Endodermal cell (in vitro differentiated cells): ENCODE measurements at places on chromosomes 6 and 20. TPM values are rescaled to one million over a fixed set of nuclear protein-coding genes. Genes with fewer than 3 reads are reported as not detected.
A peak's percentile ranks its signal among the peaks of the same experiment; 100 is the strongest.

- no peak overlapping the region for H3K27ac ChIP-seq
- peaks cover 7% of the 10 kb centered on the region for H3K27me3 ChIP-seq
- H3K36me3 ChIP-seq = no peaks in the 10 kb centered on the region
- no peak for DNase-seq
These were observed 21.9 kb downstream of the CD40 start for GRCh38 chr20:46139908-46140482.

- H3K27ac ChIP-seq = no peak overlapping the region
- no peak for DNase-seq
- no peaks in the 10 kb centered on the region for H3K27me3 ChIP-seq
- no peak overlapping the region for H3K4me3 ChIP-seq
These were observed 5.5 kb downstream of the CASP8AP2 start for GRCh38 chr6:89834884-89835792.

DNA sequence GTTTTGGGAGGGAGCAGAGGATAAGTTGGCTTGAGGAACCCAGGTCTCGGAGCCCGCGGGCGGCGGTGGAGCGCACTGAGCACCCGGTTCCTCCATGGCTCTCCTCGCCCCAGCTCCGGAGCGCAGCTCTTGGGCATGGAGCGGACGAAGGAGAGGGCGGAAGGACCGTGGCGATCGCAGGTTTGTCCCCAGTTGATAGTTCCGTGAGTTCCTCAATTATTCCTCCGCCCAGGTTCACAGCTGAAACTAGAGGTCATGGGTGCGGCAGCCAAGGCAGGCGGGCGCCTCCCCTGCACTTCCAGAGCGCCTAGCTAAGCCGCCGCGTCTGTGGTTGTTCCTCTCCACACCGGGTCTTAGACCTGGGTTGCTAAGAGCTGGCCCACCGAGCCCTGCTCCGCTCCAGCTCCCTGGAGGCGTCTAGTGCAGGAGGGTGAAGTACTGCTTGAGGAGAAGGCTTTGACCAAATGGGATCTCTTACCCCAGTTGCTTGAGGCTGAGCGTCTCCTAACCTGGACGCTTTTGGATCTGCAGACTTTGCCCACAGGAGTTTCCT is at the start of gene HTR1B:
Gene HTR1B (minus strand): TSS at position 184 of the 553 bp plus-strand sequence. CDS start 88 bp downstream, at position 96.
- no peak within 1 kb of the TSS for H3K27ac ChIP-seq
- peak within 1 kb of the TSS; percentile 89 for H3K4me3 ChIP-seq
- no peaks in the 10 kb centered on the region for H3K36me3 ChIP-seq
- DNase-seq = peak; percentile 87
- peaks cover 72% of the 10 kb centered on the region for H3K27me3 ChIP-seq

DNA sequence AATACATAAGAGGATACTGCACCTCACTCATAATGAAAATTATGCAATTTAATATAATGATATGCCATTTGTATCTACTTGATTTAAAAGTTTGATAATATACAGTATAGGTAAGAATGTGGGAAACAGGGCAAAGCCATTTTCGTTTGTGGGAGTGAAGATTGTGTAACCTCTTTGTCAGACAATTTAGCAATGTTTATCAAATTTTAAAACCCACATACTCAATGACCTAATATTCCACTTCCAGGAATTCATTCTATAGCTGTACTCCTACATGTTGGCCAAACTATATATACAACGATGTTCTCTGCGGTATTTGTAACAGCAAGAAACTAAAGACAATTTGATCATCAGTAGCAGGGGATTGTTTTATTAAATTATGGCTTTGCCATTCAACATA is 17.8 kb upstream of the FKBP5 start:
- no peaks in the 10 kb centered on the region for H3K36me3 ChIP-seq
- no peaks in the 10 kb centered on the region for H3K4me1 ChIP-seq
- no peak overlapping the region for H3K4me3 ChIP-seq
- DNase-seq = no peak
- no peaks in the 10 kb centered on the region for H3K27me3 ChIP-seq

- no peak overlapping the region for H3K27ac ChIP-seq
- DNase-seq = no peak
- H3K4me1 ChIP-seq = peaks cover 5% of the 10 kb centered on the region
These were observed 46.5 kb downstream of the STK4 start for GRCh38 chr20:45012682-45013302.

DNA sequence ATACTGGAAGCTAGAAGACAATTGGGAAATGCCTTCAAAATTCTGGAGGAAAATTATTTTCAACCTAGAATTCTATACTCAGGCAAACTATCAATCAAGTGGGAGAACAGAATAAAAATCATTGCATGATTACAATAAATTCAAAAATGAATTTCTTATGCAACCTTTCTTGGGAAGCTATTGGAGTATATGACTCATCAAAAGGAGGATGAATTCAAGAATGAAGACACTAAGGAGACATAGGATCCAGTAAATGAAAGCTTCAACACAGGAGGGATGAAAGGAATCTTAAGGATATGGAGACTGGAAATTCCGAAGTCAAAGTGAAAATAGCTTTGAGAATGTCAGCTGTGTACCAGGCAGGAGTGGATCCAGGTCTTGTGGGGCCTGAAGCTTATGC is 12.6 kb upstream of the UBR2 start:
- H3K27ac ChIP-seq = no peak overlapping the region
- no peaks in the 10 kb centered on the region for H3K4me1 ChIP-seq
- no peaks in the 10 kb centered on the region for H3K36me3 ChIP-seq
- H3K4me3 ChIP-seq = no peak overlapping the region

GRCh38 chr20:23136893-23137745 is 51.0 kb upstream of the CD93 start:
- no peak overlapping the region for H3K4me3 ChIP-seq
- H3K27me3 ChIP-seq = no peaks in the 10 kb centered on the region
- H3K27ac ChIP-seq = no peak overlapping the region
- no peak for DNase-seq

- no peak overlapping the region for H3K4me3 ChIP-seq
- no peaks in the 10 kb centered on the region for H3K36me3 ChIP-seq
- H3K27ac ChIP-seq = no peak overlapping the region
These were observed 785.6 kb downstream of the QKI start for GRCh38 chr6:164200071-164200470.

DNA sequence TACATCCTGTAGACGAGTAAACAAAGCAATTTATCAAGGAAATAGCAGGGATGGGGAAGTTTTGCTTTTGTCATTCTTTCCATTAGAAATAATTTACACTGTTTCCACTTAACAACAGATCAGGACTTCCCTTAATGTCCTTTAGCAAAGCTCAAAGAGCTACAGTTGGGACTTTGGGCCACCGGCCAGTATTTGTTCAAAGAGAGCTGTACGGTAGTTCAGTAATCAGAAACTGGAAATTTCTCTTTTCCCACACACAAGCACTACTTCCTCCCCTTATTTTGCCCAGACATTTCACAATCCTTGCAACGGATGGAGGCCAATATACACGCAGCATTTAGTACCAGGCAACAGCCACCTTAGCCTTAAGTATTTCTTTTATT is 12.1 kb upstream of the HINT3 start:
- DNase-seq = no peak
- no peaks in the 10 kb centered on the region for H3K4me1 ChIP-seq
- H3K27ac ChIP-seq = no peak overlapping the region
- no peaks in the 10 kb centered on the region for H3K27me3 ChIP-seq
- H3K4me3 ChIP-seq = no peak overlapping the region
- H3K36me3 ChIP-seq = no peaks in the 10 kb centered on the region

DNA sequence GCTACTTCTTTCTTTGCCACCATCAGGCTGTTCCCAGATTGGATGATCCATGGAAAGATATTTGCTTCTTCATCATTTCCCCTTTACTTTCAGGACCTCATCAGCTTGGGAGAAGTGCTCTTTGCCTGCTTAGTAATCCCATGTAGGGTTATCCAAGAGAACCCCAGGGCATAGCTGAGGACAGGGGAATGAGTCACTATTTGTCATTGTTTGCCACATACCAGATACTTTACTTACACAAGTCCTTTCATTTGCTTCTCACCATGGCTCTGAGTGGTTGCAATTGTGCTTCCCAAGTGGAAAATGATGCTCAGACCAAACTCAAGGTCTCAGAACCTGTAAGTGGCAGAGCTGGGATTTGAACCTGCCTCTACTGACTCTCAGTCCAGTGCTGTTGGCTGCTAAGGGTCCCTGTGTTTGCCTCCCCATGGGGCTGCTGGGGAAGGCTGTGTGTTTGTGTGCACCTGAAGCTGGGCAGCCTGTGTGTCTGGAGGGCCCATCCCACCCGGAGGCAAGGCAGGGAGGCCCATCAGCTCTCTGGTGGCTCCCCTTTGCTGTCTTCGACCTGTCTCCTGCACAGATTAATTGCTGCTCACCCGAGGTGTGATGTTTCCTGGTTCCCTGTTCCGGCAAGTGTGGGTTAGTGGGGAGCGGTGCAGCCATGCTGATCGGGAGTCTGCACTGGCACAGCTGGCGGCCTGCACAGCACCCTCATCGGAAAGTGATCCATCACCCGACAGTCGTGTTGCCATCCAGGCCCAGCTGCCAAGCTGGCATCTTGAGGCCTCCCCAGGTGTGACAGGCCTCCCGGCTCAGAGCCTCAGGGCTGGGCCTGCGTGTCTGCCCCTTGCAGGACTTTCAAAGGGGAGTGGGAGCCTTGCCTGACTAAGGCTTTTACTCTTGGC is 228.8 kb downstream of the DHX35 start:
- peaks cover 34% of the 10 kb centered on the region for H3K27me3 ChIP-seq
- no peak overlapping the region for H3K4me3 ChIP-seq
- H3K27ac ChIP-seq = no peak overlapping the region
- H3K36me3 ChIP-seq = no peaks in the 10 kb centered on the region
- H3K4me1 ChIP-seq = no peaks in the 10 kb centered on the region
- DNase-seq = no peak

DNA sequence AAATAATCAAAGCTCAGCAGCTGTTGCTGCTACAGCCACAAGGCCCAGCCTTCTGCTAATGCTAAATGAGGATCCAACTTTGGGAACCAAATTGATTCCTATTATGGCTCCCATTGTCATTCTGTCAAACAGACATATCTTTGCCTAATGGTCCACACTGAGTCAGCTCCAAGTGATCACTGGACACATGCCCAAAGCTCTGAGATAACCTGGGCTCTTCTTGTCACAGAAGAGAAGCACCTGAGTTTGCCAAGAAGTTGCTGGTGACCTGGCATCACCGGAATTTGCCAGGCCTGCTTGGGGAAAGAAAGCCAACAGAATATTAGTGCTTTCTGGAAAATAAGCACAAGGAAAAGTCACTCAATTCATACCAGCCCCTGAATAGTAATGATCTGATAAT is 5.8 kb downstream of the TNFRSF21 start:
- no peak overlapping the region for H3K27ac ChIP-seq
- H3K36me3 ChIP-seq = peaks cover 41% of the 10 kb centered on the region
- H3K4me1 ChIP-seq = peaks cover 9% of the 10 kb centered on the region
- no peaks in the 10 kb centered on the region for H3K27me3 ChIP-seq
- H3K4me3 ChIP-seq = peak overlapping the region; percentile 91

- H3K36me3 ChIP-seq = peaks cover 79% of the 10 kb centered on the region
- no peak for DNase-seq
- H3K4me3 ChIP-seq = no peak overlapping the region
- H3K27me3 ChIP-seq = no peaks in the 10 kb centered on the region
- no peak overlapping the region for H3K27ac ChIP-seq
These were observed 17.1 kb upstream of the DHX35 start for GRCh38 chr20:38945012-38945411.

DNA sequence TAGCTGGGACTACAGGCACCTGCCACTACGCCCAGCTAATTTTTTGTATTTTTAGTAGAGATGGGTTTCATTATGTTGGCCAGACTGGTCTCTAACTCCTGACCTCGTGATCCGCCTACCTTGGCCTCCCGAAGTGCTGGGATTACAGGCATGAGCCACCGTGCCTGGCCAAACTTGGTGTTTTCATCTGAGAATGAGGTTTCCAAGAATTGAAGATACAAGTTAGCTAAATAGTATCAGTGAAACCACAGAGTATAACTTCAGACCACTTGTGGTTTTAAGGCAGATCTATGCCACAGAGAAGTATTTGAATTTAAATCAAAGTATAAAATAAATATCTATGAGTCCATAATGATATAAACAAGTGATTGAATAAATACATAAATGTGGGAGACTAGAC is 70.1 kb downstream of the SLC16A10 start:
- no peaks in the 10 kb centered on the region for H3K36me3 ChIP-seq
- H3K27ac ChIP-seq = no peak overlapping the region
- no peaks in the 10 kb centered on the region for H3K27me3 ChIP-seq

DNA sequence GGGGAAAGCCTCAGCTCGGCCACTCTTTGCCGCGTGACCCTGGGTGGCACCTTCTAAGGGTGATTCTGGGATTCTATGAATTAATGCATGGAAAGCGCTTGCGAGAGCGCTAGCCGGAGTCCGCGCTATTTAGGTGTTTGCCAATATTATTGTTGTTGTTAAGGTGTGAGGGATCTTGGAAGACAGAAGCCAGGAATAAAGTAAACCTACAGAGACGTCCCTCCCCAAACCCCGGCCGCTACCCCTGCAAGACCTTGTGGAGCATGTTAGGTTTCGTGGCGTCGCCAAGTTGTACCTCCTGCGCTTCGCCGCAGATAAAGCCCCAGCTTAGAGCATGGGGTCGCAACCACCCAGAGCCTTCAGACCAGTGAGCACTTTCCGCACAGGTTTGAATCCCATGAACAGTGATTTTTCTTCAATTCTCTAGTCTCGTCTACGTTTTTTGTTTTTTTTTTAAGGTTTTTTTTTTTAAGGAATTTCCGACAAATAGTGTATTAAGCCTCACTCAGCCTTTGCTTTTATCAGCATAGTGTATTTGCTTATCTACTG is 16.9 kb upstream of the ZSCAN9 start:
- H3K4me3 ChIP-seq = peak overlapping the region; percentile 90
- DNase-seq = peak; percentile 75
- H3K4me1 ChIP-seq = no peaks in the 10 kb centered on the region
- no peaks in the 10 kb centered on the region for H3K36me3 ChIP-seq
- peaks cover 92% of the 10 kb centered on the region for H3K27me3 ChIP-seq

DNA sequence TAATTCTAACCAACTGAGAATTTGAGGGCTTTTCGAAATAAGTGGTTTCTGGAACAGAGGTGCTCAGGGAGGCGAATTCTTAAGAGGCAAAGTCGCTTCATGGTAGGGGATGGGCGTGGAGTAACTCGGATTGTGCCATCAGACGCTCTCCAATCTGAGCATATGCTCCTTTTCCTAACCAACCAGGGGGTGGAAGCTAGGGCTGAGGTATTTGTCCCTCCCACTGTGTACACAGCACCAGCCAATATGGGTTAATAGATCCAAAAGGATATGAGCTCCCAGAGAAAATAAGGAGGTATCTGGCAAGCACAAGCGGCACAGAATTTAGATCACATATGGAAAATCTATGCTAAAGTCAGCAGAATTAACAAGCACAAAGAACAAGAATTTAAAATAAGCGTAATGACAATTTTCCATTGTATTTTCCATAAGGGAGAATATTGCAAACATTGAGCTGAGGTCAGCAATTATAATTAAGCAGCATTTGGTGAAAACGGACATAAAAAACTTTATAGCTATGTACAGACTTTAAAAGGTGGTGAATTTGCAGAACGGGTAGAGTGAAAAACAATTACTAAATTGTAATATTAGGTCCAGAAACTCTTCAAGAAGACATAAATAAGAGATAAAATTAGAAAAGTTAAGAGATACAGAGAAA is 55.0 kb upstream of the PHACTR1 start:
- H3K4me1 ChIP-seq = peaks cover 2% of the 10 kb centered on the region
- H3K4me3 ChIP-seq = no peak overlapping the region
- H3K36me3 ChIP-seq = no peaks in the 10 kb centered on the region
- DNase-seq = no peak
- H3K27me3 ChIP-seq = no peaks in the 10 kb centered on the region

TREML1 gene
- 0.47 and 0.53 TPM in 2 replicates for total RNA-seq

VSTM2L gene
- total RNA-seq = 2.3 and 2.9 TPM in 2 replicates

TGM6 gene
- not detected in 2 replicates for total RNA-seq

GJA1 gene
- 706 to 831 TPM (median 755 TPM) in 3 replicates for total RNA-seq

WFDC5 gene
- total RNA-seq = not detected in 2 replicates

DDX27 gene
- total RNA-seq = 44.1 and 45.2 TPM in 2 replicates

TSBP1 gene
- not detected in 2 replicates for total RNA-seq

HSD17B8 gene
- total RNA-seq = 5.7 and 6.3 TPM in 2 replicates

UST gene
- 16.3 and 17.9 TPM in 2 replicates for total RNA-seq

GLP1R gene
- not detected in 3 replicates for total RNA-seq
